Stimulated activated CD8-positive, alpha-beta memory T cell treated with anti-CD3 and anti-CD28 coated beads, Interleukin-12 subunit alpha, Interleukin-12 subunit beta, amount 100 ng/mL, for 4 hours (primary cell): ENCODE measurements at places on chromosomes 4 and X.

GRCh38 chr4:77820649-77821561 is 1.7 kb upstream of the CNOT6L start:
- DNase-seq: no peak

DNA sequence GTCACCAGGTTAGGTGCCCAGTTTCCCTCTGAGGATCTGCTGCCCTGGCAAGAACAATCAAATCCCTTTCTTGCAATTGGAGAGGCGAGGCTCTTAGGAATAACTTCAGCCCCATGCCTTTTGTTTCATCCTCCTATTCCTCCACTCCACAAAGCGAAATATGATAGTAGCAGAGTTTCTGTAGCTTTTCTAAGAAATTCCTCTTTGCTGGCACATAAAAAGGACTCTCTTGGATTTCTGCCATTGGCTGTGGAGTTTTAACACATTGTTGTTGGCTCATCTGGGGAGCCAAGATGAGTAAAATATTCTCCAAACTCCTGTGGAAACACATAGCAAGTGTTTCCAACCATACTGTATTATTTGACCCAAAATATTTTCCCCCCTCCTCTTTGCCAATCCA is 11.0 kb upstream of the ADGRG2 start:
- DNase-seq: no peak

- no peak for DNase-seq
Observed at GRCh38 chr4:167168611-167169010, 65.7 kb downstream of the SPOCK3 start.

GRCh38 chr4:75514949-75515612 is 808 bp downstream of the THAP6 start:
- no peak for DNase-seq

DNA sequence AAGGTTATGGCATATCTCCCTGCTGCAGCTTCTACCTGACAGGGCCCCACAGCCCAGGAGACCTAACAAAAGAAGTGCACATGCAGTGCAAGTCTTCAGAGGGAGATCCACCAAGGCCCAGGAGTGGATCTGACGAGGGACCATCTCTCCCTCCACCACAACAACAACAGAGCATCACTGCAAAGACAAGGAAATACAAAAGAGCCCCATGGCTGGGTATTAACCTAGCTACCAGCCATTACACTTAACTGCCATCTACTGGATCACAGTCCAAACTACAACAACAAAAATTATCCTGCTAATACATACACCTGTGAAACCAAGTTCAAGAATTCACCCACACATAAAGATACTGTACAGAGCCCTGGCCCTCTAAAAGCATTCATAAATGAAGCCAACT is 280.2 kb upstream of the SLC7A11 start:
- no peak for DNase-seq

GRCh38 chr4:27000820-27001219 is 140.2 kb downstream of the STIM2 start:
- no peak for DNase-seq

- DNase-seq: no peak
Observed at GRCh38 chr4:138311771-138312535, 69.8 kb upstream of the SLC7A11 start.

- no peak for DNase-seq
Observed at GRCh38 chr4:120406960-120407359, 340.3 kb upstream of the MAD2L1 start.

GRCh38 chrX:47169273-47169672 is 24.3 kb downstream of the RBM10 start:
- no peak for DNase-seq

GRCh38 chr4:32771491-32771890 is 2051.3 kb downstream of the PCDH7 start:
- no peak for DNase-seq

DNA sequence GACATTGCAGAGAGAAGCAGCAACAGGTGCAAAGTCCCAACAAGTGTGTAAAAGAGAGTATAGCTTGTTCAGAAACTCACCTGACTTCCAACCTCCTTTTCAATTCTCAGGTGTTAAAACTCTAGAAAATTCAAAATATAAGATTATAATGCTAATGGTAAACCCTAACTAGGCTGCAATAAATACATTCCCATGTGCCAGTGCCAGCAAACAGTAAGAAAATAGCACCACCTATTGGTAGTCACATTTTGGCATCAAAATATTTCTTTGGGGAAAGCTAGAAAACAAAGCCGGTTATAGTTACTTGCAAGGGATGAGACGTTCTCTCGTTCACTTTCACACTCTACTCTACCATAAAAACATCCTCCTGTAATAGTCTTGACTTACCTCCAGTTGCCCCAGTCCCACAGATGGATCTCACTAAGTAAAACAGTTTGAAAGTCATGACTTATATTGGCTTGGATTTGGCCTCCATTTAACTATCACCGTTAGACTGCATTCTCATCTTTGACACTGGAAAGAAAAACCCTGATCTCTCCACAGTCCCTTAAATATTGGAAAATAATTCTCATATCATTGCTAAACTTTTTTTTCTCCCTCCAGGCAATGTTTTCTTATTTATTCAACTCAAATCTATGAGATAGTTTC is 9.6 kb downstream of the BMP3 start:
- DNase-seq: no peak

DNA sequence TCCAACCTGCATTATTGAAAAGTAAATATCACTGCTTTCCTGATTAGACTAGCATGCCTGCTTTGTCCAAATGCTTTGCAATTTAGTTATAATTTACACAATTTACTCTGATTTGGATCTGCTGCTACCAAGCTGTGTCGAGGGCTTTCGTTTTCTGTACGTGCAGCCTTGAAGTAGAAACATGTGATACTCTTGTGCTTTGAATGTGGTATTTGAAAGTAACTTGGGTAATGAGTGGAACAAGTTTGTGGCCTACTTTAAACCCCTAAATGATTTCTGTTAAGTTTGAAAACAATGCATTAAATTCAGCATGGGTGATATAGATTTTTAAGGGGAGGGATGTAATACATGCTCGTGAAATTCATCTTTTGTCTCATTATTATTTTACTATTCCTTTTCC is 240.7 kb downstream of the IQCM start:
- no peak for DNase-seq

DNA sequence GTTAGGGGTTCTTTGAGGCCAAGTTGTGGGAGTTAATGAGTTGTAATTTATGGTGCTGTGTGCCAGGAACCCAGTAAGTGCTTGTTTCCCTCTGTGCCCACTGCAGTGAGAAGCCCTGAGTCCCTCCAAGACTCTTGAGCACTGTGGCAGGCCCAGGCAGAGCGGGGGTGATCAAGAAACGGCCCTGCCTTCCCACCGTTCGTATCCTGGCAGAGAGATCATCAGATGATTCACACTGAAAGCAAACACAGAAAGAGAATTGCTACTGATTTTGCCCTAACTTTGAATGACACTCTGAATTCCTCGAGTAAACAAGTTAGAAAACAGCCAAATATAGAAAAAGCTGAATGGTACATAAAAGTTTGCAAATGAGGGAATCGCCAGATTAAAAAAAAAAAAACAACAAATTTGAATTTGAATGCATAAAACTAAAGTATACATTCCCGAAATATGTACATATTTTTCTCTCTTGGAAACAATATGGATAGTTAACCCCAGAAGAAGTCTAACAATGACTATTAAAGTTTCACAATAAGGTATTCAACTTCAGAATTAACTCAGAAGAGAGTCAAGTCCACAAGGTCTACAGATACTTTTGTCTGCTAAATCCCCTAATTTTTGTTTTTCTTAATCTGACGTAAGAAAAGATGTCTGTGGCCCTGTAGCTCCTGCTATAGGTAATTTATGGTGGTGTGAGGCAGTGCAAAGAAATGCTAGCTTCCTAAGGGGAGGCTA is 71.8 kb downstream of the AFAP1 start:
- no peak for DNase-seq

DNA sequence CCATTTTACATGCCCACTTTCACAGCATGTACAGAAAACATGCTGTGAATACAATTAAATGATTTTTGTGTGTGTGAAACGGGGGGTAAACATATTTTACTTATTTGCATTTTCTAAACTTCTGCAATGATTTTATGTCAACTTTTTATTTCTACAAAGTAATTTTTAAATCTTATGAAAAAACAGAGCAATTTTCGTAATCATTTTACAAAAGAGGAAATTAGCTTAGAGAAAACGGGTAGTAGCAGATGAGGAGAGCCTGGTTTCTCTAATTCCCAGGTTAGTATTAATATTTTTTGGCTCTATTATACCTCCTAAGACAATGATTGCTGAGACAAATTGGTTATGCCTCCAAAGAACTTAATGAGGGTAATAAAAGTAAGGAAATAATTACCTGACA is 3.2 kb downstream of the TKTL2 start:
- no peak for DNase-seq

- DNase-seq: no peak
Observed at GRCh38 chr4:153521478-153521877, 55.3 kb downstream of the TMEM131L start.
